ENCODE measurements at places on chromosomes 1 and 21. TPM values are rescaled to one million over a fixed set of nuclear protein-coding genes. Genes with fewer than 3 reads are reported as not detected.
A peak's percentile ranks its signal among the peaks of the same experiment; 100 is the strongest.

GRCh38 chr1:44453798-44454349 is 48.8 kb downstream of the RNF220 start:
- no peak for DNase-seq

GRCh38 chr1:41647221-41648135 is 163.0 kb upstream of the EDN2 start:
- DNase-seq: no peak

DNA sequence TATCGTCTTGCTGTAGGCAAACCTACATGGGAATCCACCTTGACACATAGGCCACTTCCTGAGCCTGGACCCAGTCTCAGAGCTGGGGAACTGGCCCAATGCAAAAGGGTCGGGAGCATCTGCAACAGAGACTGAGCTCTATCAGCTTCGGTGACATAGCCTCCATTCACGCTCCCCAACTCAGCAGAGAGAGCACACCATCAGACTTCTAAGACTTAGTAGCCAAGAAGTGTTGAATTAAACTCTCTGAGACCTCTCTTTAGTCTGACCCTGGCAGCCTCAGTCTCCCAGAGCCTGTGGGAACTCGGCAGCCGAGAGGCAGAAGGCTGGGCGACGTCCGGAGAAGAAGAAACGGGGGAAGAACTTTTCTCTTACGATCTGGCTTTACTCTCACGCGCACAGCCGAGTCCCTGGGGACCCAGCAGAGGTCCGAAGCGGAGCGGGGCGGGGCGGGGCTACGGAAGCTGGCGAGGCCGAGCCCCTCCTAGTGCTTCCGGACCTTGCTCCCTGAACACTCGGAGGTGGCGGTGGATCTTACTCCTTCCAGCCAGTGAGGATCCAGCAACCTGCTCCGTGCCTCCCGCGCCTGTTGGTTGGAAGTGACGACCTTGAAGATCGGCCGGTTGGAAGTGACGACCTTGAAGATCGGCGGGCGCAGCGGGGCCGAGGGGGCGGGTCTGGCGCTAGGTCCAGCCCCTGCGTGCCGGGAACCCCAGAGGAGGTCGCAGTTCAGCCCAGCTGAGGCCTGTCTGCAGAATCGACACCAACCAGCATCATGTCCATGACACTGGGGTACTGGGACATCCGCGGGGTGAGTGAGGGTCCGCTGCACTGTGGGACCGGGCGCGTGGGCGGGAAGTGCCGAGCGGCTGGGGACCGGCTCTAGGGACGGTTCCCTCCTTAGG is at the start of gene GSTM4:
TSS of gene GSTM4 (plus strand) at position 485 of the 905 bp plus-strand sequence. CDS start at position 776, 291 bp downstream.
- peak; percentile 53 for DNase-seq

The MARK1 gene
- 10.9 TPM for polyA plus RNA-seq

- peak; percentile 25 for DNase-seq
Observed at GRCh38 chr1:52296345-52296744, 69.7 kb downstream of the CC2D1B start.

- DNase-seq: no peak
Observed at GRCh38 chr21:42258885-42259407, 40.0 kb downstream of the ABCG1 start.

GRCh38 chr1:109476825-109477224 is 6.9 kb upstream of the ATXN7L2 start:
- no peak for DNase-seq

- DNase-seq: no peak
Observed at GRCh38 chr1:182257369-182258063, 134.1 kb downstream of the GLUL start.

The MATN1 gene
- polyA plus RNA-seq: 0.57 TPM

GRCh38 chr1:160492617-160493016 is 30.4 kb downstream of the SLAMF6 start:
- DNase-seq: no peak
